ENCODE measurements at places on chromosomes 13 and 19.

DNA sequence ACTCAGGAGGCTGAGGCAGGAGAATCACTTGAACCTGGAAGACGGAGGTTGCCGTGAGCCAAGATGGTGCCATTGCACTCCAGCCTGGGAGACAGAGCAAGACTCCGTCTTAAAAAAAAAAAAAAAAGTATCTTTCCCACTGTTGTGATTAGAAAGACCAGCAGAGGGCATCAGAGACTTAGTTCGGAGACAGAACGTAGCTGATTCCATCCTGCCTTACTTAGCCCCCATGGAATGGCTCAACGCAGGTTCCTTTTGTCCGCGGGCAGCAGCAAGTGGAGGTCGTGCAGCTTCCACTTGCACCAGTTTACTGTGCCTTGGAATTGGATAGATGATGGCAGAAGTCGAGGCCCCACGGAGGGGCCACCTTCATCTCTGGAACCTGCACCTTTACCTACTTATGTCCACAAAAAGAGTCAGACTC lies 8.1 kb downstream of the TIMM29 start:
- DNase-seq, result peak; percentile 77

- no peak for DNase-seq
These were observed 185.9 kb downstream of the ZNF536 start for GRCh38 chr19:30557927-30558557.

DNA sequence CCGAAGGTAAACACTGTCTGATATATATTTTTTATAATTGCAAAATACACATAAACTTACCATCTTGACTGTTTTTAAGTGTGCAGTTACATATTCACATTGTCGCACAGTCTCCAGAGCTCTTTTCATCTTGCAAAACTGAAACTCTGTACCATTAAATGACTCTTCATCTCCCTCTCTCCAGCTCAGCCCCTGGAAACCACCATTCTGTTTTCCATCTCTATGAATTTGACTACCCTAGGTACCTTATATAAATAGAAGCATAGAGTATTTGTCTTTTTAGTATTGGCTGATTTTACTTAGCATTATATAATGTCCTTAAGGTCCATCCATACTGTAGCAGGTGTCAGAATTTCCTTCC lies 45.8 kb downstream of the LRCH1 start:
- DNase-seq, result no peak

GRCh38 chr19:3276341-3276799 lies 51.9 kb downstream of the CELF5 start:
- peak; percentile 38 for DNase-seq

DNA sequence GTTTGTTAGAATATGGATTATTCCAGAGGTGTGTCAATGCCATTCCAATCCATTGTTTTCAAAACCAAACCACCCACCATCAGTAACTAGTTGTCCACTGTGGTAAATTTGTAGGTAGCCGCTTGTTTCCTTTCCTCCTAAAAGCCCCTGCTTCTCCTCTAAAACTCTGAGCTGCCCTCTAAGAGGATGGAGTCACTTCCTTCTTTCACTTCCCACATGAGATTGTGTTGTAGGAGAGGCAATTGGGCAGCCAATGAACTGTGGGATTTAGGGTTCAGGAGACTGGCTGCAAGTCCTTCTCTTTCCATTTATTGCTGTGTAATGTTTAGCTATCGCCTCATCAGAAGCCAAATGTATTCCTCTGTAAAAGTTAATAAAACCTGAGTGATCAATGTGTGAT lies 49.9 kb upstream of the RFXAP start:
- no peak for DNase-seq

DNA sequence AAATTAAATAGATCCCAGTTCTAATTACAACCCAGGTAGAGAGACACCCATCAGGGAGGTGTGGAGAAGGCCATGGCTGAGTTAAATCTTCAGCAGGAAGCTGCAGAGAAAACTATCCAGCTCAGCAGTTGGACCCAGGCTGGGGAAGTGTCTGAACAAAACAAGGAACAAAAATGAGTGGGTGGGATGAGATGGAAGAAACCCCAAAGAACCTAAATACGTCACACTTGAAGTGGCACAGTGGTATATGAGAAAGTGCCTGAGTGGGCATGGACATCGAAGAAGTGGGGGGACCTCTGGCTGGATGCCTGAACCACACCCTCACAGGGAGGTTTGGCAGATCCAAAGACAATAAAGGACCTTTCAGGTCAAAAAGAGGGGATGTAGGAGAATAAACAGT lies 3.5 kb upstream of the EPHX3 start:
- DNase-seq, result no peak

GRCh38 chr19:17404015-17404414 lies 1.4 kb downstream of the BST2 start:
- no peak for DNase-seq

DNA sequence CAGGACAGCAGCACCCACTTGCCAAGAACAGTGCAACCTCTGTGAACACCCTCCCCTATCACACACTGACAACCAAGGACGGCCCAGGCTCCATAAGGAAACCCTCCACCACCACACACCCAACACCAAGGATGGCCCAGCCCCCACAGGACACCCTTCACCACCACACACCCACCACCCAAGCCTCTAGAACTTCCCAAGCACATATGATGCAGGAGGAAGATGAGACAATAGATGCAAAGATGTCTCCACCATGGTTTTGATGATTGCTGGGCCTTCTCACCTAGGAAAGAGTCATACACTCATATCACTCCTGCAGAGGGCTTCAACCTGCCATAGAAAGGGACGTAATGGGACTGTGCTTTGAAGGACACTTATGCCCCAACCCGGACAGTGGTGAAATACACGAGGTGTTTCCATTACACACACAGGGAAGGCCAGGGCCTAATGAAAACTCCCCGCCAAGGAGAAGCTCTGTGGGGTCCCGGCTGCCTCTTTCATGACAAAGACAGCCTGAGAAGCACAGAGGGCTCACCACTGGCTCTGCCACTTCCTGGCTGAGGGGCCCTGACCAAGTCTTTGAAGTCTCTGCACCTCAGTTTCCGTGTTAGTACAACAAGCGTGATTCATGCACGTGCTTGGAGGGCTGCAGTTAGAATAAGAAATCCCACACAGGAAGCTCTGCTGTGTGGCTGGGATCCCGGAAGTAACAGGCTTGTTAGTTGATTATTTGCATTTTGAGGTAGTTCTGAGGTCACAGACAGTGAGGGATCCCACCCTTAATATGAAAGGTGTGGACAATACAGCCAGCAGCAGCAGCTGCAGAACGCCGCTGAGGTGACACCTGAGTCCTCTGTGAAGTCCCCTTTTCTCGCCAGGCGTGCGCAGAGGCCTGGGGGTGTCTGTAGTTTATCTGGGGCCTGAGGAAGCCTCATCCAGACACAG lies 61.9 kb upstream of the ATP12A start:
- no peak for DNase-seq

DNA sequence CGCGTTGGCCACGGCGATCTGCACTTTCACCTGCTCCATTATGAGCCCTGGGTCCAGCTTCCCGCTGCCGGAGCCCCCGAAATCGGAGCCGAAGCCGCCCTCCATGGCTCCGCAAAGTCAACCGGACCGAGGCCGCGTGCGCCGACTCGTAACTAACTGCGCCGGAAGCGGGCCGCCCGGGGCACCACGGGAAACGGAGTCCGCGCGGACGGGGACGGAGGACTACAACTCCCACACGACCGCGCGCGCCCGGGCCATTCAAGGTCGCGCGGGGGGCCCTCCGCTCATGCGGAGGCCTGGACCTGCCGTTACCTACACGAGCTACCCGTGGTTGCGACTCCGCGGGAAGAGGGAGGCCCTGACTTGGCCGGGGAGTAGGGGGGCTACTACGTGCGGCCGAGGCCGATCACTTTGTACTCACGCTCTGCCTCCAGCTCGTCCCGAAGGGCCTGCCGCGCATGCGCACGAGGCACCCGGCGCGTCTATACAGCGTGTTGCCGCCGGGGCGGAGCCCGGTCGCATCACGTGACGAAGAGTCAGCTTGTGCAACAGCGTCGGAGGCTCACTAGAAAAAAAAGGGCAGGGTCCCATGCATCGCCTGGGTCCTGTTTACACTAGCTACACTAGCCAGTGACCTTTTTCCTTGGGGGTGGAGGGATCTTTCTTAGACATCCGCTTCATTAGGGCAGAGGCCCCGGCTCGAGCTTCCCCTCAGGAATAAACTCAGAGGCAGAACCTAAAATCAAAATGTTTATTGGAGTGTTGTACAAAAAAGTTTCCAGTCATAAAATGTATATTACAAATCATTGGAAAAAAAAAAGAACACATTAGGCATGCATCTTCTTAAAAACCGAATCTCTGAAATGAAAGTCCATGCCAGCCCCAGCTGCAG lies at the start of gene TIMM13:
Gene TIMM13 (minus strand): TSS at position 158 of the 892 bp plus-strand sequence. CDS start 53 bp downstream, at position 105.
- DNase-seq, result peak; percentile 98

- DNase-seq, result no peak
These were observed 177.0 kb downstream of the DCLK1 start for GRCh38 chr13:35954207-35954560.

GRCh38 chr19:44848812-44849447 lies 2.8 kb downstream of the NECTIN2 start:
- no peak for DNase-seq

- no peak for DNase-seq
These were observed 32.7 kb upstream of the NFIC start for GRCh38 chr19:3333662-3334061.

GRCh38 chr13:111953546-111954178 lies 113.3 kb upstream of the SOX1 start:
- no peak for DNase-seq

GRCh38 chr13:34671137-34671536 lies 270.9 kb upstream of the NBEA start:
- DNase-seq, result peak; percentile 12

GRCh38 chr13:72125561-72125960 lies 258.6 kb upstream of the DACH1 start:
- DNase-seq, result no peak

- no peak for DNase-seq
These were observed 7.0 kb downstream of the MOB3A start for GRCh38 chr19:2089001-2089711.

- DNase-seq, result no peak
These were observed 1.8 kb downstream of the MBD3 start for GRCh38 chr19:1590641-1591397.

DNA sequence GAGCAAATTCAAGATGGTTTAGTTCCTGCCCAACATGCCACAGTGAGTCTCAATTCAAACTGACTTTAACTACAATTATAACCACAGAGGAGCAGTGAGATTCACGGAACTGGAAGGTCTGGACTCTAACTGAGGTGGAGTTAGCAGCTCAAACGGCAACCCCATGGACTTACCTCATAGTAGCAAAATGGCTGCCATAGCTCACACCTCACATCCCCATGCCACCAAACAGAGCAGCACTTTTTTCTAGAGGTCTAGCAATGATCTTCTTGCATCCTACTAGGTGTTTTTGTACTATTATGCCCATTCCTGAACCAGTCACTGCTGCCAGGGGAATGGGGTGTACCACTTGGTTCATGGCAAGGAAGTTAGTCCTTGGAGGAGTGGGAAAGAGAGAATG lies 87.7 kb downstream of the ZNF536 start:
- no peak for DNase-seq

DNA sequence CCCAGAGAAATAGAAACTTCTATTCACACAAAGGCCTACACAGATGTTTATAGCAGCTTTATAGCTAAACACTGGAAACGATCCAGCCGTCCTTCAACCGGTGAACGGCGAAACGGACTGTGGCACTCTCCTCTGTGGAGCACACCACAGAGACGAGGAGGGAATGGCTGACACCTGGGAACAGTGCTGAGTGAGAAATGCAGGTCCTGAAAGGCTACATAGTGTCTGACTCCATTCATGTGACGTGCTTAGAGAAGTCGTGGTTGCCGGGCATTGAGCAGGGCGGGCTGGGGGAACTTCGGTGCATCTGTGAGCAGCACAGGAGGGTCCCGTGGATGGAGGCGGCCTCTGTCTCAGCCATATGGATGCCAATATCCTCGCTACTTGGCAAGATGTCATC lies 3.1 kb upstream of the GRK1 start:
- no peak for DNase-seq

DNA sequence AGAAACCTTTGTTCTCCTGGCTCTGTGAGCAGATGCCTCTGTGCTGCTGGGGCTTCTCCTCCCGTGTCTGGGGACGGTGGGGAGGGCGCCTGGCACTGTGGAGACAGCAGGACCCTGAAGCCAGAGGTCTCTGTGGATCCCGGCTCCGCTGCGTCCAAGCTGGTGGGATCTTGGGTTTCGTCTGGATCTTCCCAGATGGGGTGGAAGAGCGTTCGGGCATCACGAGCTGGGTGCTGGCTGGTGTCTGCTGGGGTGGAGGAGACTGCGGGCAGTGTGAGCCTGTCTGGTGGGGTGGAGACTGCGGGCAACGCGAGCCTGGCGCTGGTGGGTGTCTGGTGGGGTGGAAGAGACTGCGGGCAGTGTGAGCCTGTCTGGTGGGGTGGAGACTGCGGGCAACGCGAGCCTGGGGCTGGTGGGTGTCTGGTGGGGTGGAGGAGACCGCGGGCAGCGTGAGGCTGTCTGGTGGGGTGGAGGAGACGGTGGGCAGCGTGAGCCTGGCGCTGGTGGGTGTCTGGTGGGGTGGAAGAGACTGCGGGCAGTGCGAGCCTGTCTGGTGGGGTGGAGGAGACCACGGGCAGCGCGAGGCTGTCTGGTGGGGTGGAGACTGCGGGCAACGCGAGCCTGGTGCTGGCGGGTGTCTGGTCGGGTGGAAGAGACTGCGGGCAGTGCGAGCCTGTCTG lies 5.6 kb downstream of the TEX29 start:
- DNase-seq, result no peak

DNA sequence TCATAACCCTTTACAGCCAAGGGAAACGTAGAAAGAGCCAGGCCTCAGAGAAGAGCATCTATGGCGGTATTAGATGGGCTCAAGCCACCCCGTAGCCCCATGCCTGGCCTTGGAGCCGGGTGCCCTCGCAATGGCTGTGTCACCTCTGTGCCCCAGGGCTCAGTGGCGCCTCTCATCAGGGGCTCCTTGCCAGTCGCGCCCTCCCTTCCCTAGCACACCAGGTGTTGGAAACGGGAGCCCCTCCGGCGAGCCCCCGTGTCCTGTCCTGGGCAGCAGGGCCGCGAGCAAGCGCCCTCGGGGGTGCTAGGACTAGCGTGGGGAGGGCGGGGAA lies 453 bp downstream of the ZNF256 start:
- no peak for DNase-seq

- DNase-seq, result no peak
These were observed 13.3 kb upstream of the RETN start for GRCh38 chr19:7655581-7655980.

GRCh38 chr13:25301347-25302113 lies at the start of gene NUP58:
Gene NUP58 (plus strand): TSS chr13:25301625. CDS start chr13:25301774, 149 bp downstream.
- peak; percentile 96 for DNase-seq

GRCh38 chr13:45717349-45717748 lies 15.2 kb downstream of the CBY2 start:
- no peak for DNase-seq

DNA sequence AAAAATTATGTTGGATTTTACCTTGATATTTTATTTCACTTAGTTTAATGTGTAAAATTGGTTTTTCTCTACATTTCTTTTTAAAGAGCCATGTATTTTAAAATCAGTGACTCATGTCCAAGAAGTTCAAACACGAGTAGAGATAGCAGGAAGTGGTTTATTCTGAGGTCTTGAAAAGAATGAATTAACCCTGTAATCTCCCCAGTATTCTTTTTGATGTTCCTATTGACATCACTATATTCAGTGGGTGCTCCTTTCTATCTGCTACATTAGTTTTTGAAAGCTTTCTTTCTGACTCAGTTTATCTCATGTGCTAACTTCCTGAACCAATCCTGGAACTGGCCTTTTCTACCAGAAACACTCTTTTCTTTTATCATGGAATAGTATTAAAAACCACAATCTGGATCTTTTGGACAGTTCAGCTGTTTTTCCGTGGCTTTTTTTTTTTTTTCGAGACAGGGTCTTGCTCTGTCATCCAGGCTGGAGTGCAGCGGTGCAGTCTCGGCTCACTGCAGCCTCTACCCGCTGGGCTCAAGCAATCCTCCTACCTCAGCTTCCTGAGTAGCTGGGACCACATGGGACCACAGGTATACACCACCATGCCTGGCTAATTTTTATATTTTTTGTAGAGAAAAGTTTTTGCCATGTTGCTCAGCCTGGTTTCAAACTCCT lies 114.9 kb downstream of the PCCA start:
- DNase-seq, result peak; percentile 34
